GM23248 (cell line): ENCODE measurements at places on chromosomes 4 and X. TPM values are rescaled to one million over a fixed set of nuclear protein-coding genes. Genes with fewer than 3 reads are reported as not detected.
A peak's percentile ranks its signal among the peaks of the same experiment; 100 is the strongest.

DNA sequence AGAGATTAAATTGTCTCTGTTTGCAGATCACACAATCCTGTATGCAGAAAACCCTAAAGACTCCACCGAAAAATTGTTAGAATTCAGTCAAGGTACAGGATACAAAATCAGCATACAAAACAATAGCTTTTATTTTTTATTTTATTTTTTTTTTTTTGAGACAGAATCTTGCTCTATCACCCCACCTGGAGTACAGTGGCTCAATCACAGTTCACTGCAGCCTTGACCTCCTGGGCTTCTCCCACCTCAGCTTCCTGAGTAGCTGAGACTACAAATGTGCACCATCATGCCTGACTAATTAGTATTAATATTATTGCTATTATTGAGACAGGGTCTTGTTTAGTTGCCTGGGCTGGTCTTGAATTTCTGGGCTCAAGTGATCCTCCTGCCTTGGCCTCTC is 8.9 kb upstream of the PLXNB3 start:
- DNase-seq, result no peak

GRCh38 chrX:73834219-73834618 is 271.2 kb downstream of the CHIC1 start:
- no peak for DNase-seq

DNA sequence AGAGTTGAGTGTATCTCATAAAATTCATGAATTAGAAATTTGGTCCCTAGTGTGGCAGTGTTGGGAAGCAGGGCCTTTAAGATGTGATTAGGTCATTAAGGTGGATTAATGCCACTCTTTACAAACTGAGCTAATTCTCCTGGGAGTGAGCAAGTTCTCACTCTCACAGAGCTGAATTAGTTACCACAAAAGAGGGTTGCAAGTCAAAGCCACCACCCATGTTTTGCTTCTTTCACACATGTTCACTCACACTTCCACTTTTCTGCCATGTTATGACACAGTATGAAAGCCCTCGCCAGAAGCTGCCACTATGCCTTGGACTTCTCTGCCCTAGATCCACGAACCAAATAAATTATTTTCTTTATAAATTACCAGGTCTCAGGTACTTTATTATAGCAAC is 332.1 kb downstream of the ARAP2 start:
- DNase-seq, result no peak

The DMP1 gene
- not detected in 2 replicates for total RNA-seq

- peak; percentile 40 for DNase-seq
These were observed 202.2 kb downstream of the QDPR start for GRCh38 chr4:17309567-17310268.

GRCh38 chr4:83305187-83305586 is 20.6 kb upstream of the COQ2 start:
- peak; percentile 4 for DNase-seq

DNA sequence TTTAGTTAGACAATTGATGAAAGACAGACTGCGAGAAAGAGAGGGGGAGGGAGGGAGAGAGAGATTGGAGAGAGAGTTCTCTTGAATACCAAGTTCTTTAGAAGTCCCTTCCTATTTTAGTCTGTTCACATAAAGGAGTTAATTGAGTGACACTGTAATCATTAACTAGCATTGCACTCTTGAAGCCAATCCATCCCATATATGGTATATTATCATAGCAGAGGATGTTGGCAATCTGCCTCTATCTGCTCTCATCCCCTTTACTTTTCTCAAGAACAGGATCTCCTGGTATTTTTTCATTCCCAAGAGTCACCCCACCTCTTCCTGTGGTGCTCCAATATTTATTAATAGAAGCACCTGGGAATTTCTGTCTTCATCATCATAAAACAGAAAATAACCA is 959.6 kb upstream of the NDST4 start:
- no peak for DNase-seq

DNA sequence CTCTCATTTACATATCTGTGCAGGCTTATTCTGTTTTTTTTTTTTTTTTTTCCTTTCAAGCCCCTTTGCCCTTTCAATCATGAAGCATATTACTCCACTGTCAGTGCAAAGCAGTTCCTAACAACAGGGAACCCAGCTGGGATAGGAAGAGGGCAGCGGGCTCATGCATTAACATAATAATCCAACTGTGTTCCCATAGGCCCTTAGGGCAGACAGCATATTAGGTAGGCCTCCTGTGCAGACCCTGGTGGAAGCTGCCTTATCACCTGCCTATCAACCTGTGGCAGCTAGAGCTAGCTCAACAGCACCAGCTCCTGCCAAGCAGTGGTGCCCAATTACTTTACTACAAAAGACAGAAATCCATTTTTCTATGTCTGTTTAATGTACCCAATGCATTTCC is 49.3 kb downstream of the SLC10A7 start:
- no peak for DNase-seq

The EPGN gene
- total RNA-seq, result 0.86 TPM in 1 of 2 replicates, not detected in the other
